ENCODE measurements at places on chromosomes 1 and 21.

GRCh38 chr21:29490016-29490415, 191.3 kb downstream of the BACH1 start:
- DNase-seq: no peak

DNA sequence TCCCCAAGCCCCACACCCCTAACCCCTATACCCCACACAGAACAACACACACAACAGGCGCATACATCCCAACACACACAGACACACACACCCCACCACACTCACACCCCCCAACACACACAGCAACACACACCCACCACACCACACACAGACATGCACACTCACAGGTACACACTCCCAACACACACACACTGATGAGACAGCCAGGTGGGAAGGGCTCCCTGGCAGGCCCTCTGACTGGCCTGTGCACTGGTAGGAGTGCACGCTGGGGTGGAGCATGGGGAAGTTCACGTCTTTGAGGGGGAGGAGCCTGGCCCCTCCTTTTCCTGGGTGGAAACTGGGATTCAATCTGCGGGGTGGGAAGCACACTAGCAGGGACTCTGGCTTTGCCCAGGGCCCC, 116.7 kb downstream of the RHOU start:
- no peak for DNase-seq

DNA sequence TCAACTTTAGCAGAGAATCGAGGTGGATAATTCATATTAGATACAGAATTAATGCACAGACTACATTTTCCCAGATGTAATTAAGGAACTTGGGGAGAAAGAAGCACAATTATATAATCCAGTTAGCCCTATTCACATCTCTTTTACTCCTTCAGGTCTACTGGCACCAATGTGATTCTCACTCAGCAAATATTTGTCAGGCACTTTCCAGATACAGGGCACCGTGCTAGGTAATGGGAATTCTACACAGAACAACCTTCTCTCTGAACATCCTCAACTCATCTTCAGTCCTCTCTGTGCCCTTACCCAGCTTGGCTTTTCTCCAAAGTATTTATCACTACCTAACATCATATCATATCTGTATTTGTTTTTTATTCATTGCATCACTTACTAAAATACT, 15.6 kb upstream of the PROX1 start:
- no peak for DNase-seq

- no peak for DNase-seq
Measured at GRCh38 chr1:18279351-18280074, 171.9 kb downstream of the IGSF21 start.

DNA sequence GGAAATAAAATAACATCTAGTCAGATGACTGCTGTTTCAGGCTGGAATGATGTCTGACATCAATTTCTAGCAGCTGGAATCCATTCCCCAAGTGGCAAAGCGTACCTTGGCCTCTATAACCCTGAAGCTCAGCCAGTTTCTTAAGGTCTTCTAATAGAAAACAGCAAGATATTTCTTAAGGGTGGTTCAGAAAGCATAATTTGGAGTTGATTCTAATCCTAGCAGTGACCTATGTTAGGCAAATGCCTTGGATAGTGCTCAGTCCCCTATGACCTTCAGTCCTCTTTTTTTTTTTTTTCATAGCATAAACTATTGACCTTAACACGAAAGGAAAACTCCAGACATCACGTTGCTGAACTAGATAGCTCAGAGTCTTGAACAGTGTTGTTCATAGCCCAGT, 56.5 kb downstream of the LAMC2 start:
- DNase-seq: no peak

DNA sequence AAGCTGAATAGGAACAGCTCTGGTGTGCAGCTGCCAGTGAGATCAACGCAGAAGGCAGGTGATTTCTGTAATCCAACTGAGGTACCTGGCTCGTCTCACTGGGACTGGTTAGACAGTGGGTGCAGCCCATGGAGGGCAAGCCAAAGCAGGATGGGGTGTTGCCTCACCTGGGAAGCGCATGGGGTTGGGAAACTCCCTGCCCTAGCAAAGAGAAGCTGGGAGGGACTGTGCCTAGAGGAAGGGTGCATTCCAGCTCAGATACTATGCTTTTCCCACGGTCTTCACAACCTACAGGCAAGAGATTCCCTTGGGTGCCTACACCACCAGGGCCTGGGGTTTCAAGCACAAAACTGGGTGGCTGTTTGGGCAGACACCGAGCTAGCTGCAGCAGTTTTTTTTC, 183.2 kb downstream of the DNM3 start:
- no peak for DNase-seq

- DNase-seq: no peak
Measured at GRCh38 chr1:2354511-2355372, 36.6 kb downstream of the MORN1 start.

GRCh38 chr1:183159960-183160359, 26.1 kb upstream of the LAMC2 start:
- no peak for DNase-seq

DNA sequence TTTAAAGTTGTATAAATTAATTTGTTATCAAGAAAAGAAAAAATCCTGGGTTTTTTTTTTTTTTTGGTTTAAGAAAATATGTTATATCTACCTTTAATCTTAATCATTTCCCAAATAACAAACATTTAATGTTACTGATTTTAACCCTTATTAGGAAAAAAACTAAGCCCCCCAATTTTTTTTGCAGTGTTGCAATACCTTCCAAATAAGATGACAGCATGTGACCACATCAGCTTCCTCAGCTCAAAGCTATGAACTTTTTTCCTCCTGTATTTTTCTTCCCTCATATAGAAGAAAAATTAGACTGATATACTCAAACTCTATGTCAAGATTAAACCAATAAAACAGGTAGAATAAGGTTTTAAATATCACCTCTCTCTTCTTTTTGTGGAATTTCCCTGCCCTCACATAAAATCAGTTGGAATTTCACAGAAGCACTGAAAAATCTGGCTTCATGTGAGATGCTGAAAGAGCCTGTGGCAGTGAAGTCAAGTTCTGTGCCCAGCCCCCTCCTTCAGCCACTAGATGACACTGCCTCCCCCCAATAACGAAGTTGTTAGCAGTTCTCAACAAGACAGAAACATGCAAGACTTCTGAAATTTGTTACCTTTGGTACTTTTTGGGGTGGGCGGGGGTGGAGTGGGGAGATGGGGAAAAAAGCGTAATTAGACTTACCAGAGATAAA, 9.6 kb upstream of the SMYD2 start:
- DNase-seq: no peak

DNA sequence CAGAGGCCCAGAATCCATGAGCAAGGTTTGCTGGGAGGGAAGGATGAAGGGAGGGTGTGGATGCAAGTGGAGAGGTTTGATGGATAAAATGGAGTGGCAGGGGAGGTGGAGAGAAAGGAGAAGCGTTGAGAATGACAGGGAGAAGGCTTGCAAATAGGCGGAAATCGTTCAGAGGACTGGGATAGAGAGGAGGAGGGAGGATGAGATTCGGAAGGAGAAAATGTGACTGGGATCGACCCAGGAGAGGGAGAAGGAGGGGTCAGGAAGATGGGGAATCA, 376 bp downstream of the AVPR1B start:
- DNase-seq: no peak

DNA sequence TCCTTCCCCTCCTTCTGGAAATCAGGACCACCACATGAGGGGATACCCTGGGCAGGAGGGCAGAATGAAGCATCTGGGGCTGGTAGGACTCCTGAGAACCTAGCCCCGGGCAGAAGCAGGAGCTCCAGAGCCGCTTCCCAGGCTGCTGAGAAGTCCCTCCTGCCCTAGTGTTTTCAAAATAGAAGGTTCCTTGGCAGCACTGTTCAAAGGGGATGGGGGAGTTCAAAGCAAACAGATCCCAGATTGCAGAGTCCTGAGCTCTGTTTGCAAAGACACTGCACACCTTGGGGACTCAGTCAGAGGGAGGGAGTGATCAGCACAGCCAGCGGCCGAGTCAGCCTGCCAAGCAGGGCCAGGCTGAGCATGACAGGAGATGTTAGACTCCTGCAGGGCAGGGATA, 177.8 kb downstream of the PTPRU start:
- DNase-seq: no peak

GRCh38 chr1:78005448-78005722, 646 bp downstream of the DNAJB4 start:
- no peak for DNase-seq

DNA sequence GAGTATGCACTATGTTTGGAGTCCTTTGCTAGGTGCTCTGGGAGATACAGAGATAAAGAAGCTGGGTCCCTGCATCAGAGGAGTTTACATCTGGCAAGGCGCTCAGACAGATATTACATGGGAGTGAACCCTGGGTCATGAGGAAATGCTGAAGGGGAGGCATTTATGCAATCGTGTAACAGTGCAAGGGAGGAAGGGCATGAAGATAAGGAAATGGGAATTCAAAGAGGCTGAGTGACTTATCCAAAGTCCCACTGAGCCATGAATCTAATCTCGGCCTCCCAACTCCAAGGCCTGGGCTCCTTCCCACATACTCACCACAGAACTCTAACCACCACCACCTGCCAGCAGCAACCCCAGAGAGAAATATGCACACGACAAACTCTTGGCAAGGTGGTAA, 51.6 kb downstream of the FAM163A start:
- DNase-seq: no peak

DNA sequence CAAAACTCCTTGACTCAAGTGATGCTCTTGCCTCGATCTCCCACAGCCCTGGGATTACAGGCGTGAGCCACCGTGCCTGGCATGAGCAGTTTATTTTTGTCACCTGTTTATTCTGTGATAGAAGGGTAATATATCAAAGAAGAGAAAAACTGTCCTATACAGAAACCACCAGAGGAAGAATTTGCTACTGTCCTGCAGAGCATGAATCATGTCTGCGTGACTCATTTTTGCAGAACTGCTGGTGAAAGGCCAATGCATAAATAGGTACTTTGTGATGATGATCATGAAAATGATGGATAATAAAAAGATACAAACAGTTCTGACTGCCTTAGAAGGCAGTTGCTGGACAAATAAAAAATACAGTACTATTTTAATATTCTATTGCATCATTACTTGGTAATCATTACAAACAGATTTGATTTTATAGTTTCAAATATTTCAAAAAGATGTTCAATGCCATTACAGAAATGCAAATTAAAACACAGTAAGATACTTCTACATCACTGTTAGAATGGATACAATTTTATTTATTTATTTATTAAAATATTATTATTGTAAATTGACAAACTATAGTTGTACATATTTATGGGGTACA, 26.5 kb downstream of the RIPPLY3 start:
- no peak for DNase-seq

- DNase-seq: no peak
Measured at GRCh38 chr1:167118188-167118587, 24.3 kb downstream of the STYXL2 start.

Measured in stimulated activated CD8-positive, alpha-beta memory T cell treated with anti-CD3 and anti-CD28 coated beads, Interleukin-4, amount 100 ng/mL, for 1 hour (primary cell).